ENCODE measurements at places on chromosomes 5 and 9.

- no peaks in the 10 kb centered on the region for H3K4me1 ChIP-seq
- H3K36me3 ChIP-seq: no peaks in the 10 kb centered on the region
- no peak overlapping the region for H3K27ac ChIP-seq
- DNase-seq: no peak
- H3K27me3 ChIP-seq: no peaks in the 10 kb centered on the region
These were observed 92.3 kb upstream of the FANCC start for GRCh38 chr9:95409650-95410426.

GRCh38 chr5:126054577-126055347 lies 368.4 kb upstream of the GRAMD2B start:
- no peak overlapping the region for H3K4me3 ChIP-seq
- peaks cover 5% of the 10 kb centered on the region for H3K4me1 ChIP-seq
- no peaks in the 10 kb centered on the region for H3K27me3 ChIP-seq
- peak overlapping the region; percentile 38 for H3K27ac ChIP-seq
- no peak for DNase-seq

- H3K36me3 ChIP-seq: no peaks in the 10 kb centered on the region
- no peak overlapping the region for H3K27ac ChIP-seq
- DNase-seq: no peak
- H3K4me1 ChIP-seq: peaks cover 6% of the 10 kb centered on the region
- no peak overlapping the region for H3K4me3 ChIP-seq
These were observed 4.2 kb downstream of the WWC1 start for GRCh38 chr5:168295574-168296201.

- H3K27me3 ChIP-seq: no peaks in the 10 kb centered on the region
- H3K4me1 ChIP-seq: no peaks in the 10 kb centered on the region
- no peak overlapping the region for H3K27ac ChIP-seq
- no peaks in the 10 kb centered on the region for H3K36me3 ChIP-seq
- H3K4me3 ChIP-seq: no peak overlapping the region
- DNase-seq: no peak
These were observed 274.2 kb downstream of the BRINP1 start for GRCh38 chr9:119095072-119095471.

- H3K4me3 ChIP-seq: no peak overlapping the region
- H3K4me1 ChIP-seq: peaks cover 18% of the 10 kb centered on the region
- no peaks in the 10 kb centered on the region for H3K27me3 ChIP-seq
- no peak overlapping the region for H3K27ac ChIP-seq
- no peaks in the 10 kb centered on the region for H3K36me3 ChIP-seq
These were observed 591.8 kb upstream of the CLINT1 start for GRCh38 chr5:158450751-158451171.

DNA sequence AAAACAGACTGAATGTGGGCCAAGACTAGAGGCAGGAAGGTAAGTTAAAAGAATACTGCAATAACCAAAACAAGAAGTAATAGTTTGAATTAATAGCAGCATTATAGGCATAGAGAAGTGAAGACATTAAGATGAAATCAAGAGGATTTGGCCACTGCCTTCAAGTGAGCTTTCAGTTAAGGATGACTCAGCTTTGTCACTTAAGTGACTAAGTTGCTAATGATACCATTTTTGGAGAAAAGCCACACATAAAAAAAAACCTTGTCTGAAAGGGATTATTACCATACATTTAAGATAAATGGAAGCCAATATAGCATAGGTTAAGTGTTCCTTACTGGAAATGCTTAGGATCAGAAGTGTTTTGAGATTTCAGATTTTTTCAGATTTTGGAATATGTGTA lies 57.0 kb downstream of the ECPAS start:
- no peaks in the 10 kb centered on the region for H3K4me1 ChIP-seq
- H3K36me3 ChIP-seq: peaks cover 96% of the 10 kb centered on the region
- no peaks in the 10 kb centered on the region for H3K27me3 ChIP-seq
- no peak for DNase-seq
- H3K4me3 ChIP-seq: no peak overlapping the region

- H3K27me3 ChIP-seq: no peaks in the 10 kb centered on the region
- no peaks in the 10 kb centered on the region for H3K36me3 ChIP-seq
- no peak overlapping the region for H3K4me3 ChIP-seq
- no peaks in the 10 kb centered on the region for H3K4me1 ChIP-seq
- no peak overlapping the region for H3K27ac ChIP-seq
- DNase-seq: no peak
These were observed 164.9 kb downstream of the KCTD16 start for GRCh38 chr5:144335561-144335960.

- H3K4me1 ChIP-seq: peaks cover 2% of the 10 kb centered on the region
- DNase-seq: no peak
- no peaks in the 10 kb centered on the region for H3K27me3 ChIP-seq
- H3K36me3 ChIP-seq: no peaks in the 10 kb centered on the region
- no peak overlapping the region for H3K4me3 ChIP-seq
These were observed 216.2 kb upstream of the IER5L start for GRCh38 chr9:129394061-129394885.

DNA sequence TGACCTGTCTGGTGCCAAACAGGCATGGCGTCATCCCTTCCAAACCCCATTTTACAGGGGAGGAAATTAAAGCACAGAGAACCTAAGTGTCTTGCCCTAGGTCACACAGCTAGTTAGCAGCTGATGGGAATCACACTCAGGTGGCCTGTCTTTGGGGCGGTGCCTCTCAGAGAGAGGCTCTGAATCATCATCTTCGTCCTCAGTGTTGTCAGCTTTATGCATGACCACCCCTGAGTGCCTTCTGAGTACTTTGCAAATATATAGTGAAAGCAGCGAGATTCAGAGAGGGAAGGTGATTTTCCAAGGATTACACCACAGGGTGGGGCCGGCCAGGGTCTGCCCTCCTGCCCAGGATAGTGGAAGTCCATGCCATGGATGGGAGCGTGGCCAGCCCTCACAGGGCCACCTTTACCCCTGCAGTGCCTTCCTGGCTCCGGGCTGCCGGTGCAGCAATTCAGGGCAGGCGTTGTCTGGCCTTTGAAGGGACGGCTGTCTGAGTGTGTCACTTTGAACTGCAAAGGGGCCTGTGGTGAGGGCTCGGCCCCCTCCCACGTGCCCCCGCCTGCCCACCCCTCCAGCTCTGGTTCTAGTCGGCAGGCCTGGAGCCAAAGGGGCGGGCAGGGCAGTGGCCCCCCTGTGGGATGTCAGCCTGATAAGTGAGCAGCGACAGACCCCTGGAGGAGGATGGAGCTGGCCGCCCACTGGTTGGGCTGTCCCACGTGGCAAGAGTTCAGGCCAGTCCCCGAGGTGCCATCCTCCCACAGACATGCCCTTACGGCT lies 16.9 kb downstream of the LMX1B start:
- no peak overlapping the region for H3K27ac ChIP-seq
- no peak for DNase-seq
- H3K4me1 ChIP-seq: peaks cover 15% of the 10 kb centered on the region

DNA sequence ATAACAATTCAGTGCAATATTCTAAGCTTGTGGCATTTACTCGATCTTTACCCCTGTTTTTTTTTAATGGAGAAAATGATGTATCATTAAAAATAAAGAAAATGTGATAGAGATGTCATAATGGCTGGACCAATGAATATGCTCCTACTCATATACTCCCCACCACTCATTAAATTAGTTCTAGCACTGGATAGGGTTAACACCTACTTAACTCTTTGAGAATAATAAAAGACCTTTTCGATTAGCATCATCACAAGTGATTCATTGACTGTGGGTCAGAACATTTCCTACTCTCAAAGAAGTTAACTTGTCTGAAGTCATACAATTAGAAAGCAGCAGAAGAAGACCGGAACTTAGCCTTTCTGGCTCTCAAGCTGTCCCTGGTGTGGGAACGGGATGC lies 31.6 kb upstream of the RANBP6 start:
- H3K27ac ChIP-seq: no peak overlapping the region
- H3K4me3 ChIP-seq: no peak overlapping the region
- no peaks in the 10 kb centered on the region for H3K4me1 ChIP-seq
- DNase-seq: no peak
- H3K36me3 ChIP-seq: no peaks in the 10 kb centered on the region

DNA sequence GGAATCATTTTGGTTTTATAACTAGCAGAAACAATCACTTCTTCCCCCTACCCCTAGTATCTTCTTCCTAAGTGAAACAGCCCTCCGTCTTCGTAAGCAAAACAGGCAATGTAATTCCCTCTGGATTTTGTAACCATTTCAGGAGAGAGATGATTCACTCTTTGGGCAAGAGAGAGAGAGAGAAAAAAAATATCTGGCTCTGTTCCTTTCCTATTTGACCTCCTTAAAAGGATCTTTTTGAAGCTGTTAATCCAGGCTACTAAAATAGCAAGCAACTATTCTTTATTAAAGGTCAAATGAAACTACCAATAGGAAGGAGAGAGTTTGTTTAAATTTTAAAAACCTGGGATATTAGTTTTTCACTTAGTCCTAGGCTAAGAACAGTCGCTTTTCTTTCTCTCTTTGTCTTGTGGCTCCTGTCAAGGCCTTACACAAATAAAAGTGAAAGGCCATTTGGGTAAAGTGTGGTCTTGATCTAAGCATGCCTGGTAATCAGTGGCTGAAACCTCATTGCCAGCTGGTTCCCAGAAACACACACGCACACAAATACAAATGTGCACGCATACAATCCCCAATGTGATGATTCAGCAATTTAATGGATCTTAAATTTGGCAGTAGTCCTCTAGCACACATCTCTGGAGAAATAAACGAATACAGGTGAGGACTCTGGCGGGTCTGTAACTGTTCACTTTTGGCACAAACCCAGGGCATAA lies 70.2 kb downstream of the PRUNE2 start:
- no peak for DNase-seq
- H3K36me3 ChIP-seq: no peaks in the 10 kb centered on the region
- no peaks in the 10 kb centered on the region for H3K27me3 ChIP-seq
- peak overlapping the region; percentile 59 for H3K27ac ChIP-seq
- H3K4me3 ChIP-seq: no peak overlapping the region

- no peaks in the 10 kb centered on the region for H3K27me3 ChIP-seq
- no peak for DNase-seq
- peaks cover 5% of the 10 kb centered on the region for H3K4me1 ChIP-seq
- H3K36me3 ChIP-seq: no peaks in the 10 kb centered on the region
- H3K4me3 ChIP-seq: no peak overlapping the region
These were observed 11.7 kb upstream of the SNCAIP start for GRCh38 chr5:122300374-122300773.

- no peaks in the 10 kb centered on the region for H3K27me3 ChIP-seq
- H3K27ac ChIP-seq: no peak overlapping the region
- H3K4me3 ChIP-seq: no peak overlapping the region
- DNase-seq: peak; percentile 6
- no peaks in the 10 kb centered on the region for H3K4me1 ChIP-seq
- H3K36me3 ChIP-seq: no peaks in the 10 kb centered on the region
These were observed 87.6 kb downstream of the ADAMTS6 start for GRCh38 chr5:65394087-65394486.

- no peak for DNase-seq
- no peaks in the 10 kb centered on the region for H3K27me3 ChIP-seq
- H3K36me3 ChIP-seq: no peaks in the 10 kb centered on the region
- no peak overlapping the region for H3K4me3 ChIP-seq
- no peak overlapping the region for H3K27ac ChIP-seq
These were observed 43.8 kb downstream of the TRIP13 start for GRCh38 chr5:936149-937144.

DNA sequence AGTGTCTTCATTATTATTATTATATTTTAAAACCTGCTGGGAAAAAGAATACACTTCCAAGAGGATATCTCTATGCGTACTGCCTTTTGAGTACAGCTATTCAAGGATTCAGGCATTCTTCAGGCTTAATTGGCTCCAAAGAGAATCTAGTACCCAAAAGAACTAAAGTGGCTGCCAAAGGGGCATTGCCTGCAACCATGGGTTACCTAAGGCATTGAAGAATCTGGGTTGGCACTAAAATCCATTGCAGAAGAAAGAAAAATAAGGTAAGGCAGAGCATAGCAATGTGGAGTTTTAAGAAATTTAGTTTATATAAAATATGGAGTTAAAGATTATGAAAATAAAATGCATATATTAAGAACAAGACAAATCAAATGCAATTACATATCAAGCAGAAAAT lies 223.5 kb downstream of the TMEM161B start:
- H3K36me3 ChIP-seq: no peaks in the 10 kb centered on the region
- DNase-seq: no peak
- H3K4me3 ChIP-seq: no peak overlapping the region
- no peaks in the 10 kb centered on the region for H3K4me1 ChIP-seq
- no peaks in the 10 kb centered on the region for H3K27me3 ChIP-seq

DNA sequence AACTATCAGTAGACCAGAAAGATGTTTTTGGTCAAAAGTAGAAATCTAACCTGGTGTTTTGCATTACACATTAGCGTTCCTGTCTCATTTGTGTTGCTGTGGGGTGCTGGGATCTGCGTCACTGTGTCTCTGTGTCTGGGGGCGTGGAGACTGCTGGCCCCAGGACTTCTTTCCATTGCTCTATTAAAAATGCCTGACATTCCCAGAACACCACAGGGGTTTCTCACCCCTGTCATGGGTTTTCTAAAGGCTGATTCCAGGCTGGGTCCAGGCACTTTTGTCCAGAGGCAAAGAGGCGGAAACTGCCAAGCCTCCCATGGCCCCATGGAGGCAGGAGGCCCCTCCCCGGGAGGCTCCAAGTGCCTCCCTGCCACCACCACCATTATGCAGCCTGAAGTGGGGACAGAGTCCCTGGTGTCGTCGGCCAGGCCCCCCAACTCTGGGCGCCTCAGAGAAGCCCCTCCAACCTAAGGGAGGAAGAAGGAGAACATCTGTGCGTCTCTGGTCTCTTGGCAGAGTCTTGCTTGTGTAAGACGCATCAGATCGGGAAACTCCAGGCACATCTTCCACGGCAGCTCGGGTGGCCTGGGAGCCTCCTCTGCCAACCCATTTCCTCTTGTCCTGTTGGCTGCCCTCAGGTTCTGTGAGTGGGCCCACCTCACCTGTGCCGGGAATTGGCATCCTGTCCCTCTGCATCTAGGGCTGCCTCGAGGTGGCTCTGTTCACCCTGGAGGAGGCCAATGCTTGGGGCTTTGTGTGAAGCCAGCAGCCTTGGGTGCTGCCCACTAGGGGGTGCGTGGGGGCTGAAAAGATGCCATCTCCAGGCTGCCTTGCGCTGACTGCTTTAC lies 13.8 kb upstream of the PLEKHG4B start:
- no peaks in the 10 kb centered on the region for H3K36me3 ChIP-seq
- H3K4me1 ChIP-seq: no peaks in the 10 kb centered on the region
- H3K27ac ChIP-seq: no peak overlapping the region
- DNase-seq: peak; percentile 46
- peaks cover 36% of the 10 kb centered on the region for H3K27me3 ChIP-seq

GRCh38 chr5:83955916-83956315 lies 235.3 kb upstream of the HAPLN1 start:
- no peak overlapping the region for H3K27ac ChIP-seq
- H3K4me3 ChIP-seq: no peak overlapping the region
- H3K36me3 ChIP-seq: no peaks in the 10 kb centered on the region

- H3K4me3 ChIP-seq: no peak overlapping the region
- DNase-seq: no peak
- peaks cover 8% of the 10 kb centered on the region for H3K36me3 ChIP-seq
- no peak overlapping the region for H3K27ac ChIP-seq
These were observed 40.1 kb downstream of the PRRT1B start for GRCh38 chr9:131585375-131585774.

GRCh38 chr5:83162601-83163000 lies 85.3 kb downstream of the XRCC4 start:
- H3K36me3 ChIP-seq: no peaks in the 10 kb centered on the region
- no peak for DNase-seq
- no peaks in the 10 kb centered on the region for H3K4me1 ChIP-seq
- no peak overlapping the region for H3K27ac ChIP-seq
- H3K27me3 ChIP-seq: no peaks in the 10 kb centered on the region

Data from heart right ventricle (tissue), 16 donors.